Stimulated activated CD8-positive, alpha-beta memory T cell treated with anti-CD3 and anti-CD28 coated beads, Interleukin-12 subunit alpha, Interleukin-12 subunit beta, amount 100 ng/mL, for 4 hours (primary cell): ENCODE measurements at places on chromosomes 1 and 21.

GRCh38 chr1:118246646-118247045 is 61.6 kb upstream of the SPAG17 start:
- no peak for DNase-seq

DNA sequence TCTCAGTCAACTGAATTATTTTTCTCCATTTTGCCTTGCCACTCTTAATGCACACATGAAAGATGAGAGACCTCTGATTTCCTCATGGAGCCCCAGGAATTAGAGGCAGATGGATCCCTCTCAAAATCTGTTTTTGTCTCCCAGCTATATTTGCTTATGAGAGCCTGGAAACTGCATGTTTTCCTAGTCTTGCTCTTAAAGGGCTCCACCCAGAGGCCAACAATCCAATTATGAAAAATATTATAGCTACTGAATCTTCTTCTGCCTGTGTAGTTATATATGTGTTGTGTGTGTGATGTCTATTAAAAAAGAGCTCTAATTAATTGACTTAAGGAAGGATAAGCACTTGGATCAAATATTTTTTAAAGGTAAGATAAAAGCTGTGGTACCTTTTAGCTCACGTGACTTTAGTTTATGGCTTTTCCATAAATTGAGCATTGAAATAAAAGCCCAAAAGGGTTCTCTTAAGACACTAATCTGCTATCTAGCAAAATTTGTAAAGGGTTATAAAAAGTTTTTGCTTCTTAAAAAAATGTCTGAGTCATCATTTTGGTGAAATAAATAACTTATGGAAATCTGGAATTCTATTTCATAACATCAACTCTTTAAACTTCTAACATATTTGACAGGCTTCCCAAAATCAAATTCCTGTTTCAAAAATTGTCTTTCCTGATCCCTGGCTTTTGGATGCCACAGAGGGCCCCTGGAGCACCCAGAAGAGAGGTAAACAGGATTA is 31.2 kb upstream of the TSPEAR start:
- no peak for DNase-seq

- no peak for DNase-seq
Measured at GRCh38 chr1:19398309-19398760, 86.2 kb downstream of the SLC66A1 start.

DNA sequence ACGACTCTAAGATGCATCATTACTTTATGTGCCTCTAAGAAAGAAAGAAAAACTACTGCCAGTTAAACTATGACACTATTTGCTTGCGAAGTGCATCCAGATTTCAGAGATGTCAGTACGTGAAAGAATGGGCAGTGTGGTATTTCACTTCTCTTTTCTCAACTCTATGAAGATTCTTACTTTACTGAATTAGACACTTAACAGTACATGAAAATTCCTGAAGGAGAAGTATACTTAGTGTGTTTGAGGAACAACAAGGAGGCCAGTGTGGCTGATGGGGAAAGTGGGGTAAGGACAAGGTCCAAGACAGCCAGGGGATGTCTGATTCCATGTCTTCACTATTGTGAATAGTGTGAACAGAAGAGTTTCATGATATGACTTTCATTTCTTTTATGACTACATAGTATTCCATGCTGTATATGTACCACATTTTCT is 53.9 kb upstream of the HSD17B7 start:
- no peak for DNase-seq

- no peak for DNase-seq
Measured at GRCh38 chr1:103266036-103266435, 157.7 kb upstream of the COL11A1 start.

- no peak for DNase-seq
Measured at GRCh38 chr1:213987422-213987926, 299 bp upstream of the PROX1 start.

GRCh38 chr1:220681220-220681880 is 8.8 kb upstream of the C1orf115 start:
- DNase-seq = no peak

GRCh38 chr1:207335695-207336363 is 14.4 kb downstream of the CD55 start:
- no peak for DNase-seq

DNA sequence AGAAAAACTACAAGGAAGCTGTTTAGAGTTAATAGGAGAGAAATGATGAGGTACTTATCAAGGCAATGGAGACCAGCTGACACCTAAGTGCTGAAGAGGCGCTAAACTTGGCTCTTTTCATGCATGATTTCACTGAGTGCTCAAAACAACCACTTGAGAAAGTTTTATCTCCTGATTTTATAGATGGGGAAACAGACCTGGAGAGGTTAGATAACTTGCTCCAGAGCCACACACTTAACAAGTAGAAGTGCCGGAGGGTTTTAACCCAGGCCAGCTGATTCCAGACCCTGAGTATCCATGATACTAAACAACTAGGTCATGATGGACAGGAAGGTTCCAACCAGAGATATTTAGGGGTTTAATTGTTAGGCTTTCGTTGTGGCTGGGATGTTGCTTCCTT is 25.9 kb downstream of the UBE2U start:
- DNase-seq = no peak

GRCh38 chr1:60066001-60066400 is 7.6 kb downstream of the C1orf87 start:
- DNase-seq = no peak

DNA sequence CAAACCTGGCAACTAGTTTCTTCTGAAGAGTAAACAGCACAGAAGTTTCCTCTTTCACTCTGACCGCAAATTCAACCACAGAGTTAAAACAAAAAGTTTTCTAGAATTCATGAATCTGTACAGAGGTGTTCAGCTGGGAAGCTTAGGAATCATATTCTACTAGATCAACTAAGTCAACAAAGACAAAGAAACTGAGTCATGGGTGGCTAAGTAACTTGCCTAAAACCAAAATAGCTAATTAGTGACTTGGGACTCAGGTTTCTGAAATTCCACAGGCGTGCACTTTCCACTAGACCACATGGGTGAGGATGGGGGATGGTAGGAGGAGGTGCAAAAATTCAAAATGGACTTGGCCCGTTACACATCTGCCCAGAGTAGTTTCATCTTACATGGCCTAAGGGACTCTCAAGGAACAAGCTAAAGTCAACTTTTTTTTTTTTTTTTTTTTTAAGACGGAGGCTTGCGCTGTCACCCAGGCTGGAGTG is 25.8 kb downstream of the PTPN14 start:
- no peak for DNase-seq

DNA sequence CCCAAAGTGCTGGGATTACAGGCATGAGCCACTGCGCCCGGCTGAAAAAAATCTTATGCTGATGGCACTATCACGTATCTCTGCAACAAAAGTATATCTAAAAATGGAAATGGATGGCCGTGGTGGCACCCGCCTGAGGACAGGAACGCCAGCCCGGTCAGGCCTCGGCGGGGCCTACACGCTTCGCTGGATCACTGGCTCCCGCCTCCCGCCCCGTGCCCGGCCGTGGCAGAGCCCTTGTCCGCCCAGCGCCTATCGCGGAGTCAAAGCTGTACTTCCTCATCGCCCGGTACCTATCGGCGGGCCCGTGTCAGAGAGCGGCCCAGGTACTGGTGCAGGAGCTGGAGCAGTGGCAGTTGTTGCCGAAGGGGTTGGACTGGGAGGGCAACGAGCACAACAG is 28.8 kb upstream of the PDPN start:
- DNase-seq = no peak

DNA sequence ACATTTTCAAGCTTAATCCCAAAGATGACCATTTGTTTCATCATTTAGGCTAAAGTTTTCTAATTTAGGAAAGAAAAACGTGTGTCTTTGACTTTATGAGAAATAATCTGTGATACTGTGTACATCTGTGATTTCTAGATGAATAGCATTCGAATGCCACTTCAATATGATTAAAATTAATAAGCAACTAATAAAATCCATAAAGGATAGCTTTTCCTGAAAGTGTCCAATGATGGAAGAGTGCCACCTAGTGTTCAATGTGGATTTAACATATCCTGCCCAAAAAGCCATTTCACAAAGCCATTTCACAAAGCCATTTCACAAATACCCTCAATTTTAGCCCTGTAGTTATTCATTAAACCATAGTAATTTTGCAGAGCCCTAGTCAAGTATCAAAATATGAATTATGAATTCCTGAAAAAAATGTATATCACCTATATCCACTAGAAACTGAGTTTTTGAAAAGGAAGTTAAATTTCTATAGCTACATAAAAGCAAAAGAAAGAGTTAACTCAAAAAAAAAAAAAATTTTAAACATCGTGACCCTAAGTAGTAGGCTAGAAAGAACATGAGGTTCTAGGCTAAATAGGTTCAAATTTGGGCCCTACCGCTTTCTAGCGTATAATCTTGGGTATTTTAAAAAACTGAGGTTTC is 19.1 kb downstream of the NME7 start:
- DNase-seq = no peak

DNA sequence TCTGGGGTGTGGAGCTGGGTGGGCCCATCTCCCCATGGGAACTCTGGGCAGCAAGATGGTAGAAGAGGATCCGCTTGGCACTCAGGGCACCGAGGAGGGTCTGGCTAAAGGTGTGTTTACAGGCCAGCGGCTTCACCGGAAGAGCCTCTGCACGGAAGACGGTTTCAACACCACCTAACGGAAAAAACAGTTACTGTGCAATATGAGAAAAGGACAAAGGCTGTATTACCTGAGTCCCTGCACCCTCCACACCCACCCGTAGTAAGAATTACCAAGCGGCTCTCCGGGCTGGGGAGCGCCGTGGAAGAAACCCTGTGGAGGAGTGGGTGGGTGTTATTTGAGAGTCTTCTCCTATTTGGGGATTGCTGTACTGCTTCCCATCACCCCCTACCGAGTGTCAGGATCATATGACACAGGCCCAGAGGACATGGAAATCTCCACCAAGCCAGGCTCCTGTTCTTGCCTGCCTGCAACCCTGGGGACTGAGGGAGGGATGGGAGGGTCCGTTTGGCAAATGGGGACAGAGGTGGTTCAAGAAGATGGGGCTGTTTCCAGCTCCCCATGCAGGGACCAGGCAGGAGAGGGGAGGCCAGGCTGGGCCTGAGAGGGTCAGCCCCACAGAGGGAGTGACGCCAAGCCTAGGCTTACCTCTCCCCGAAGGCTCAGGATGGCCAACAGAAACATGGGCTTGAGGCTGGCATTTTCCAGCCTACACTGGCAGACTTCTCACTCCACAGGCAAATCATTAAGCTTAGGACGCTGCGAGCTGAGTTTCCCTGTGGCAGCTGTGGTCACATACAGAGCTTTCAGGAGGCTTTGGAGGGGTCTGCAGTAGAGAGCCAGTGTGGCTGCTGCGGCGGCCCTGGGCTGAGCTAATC is 203.5 kb upstream of the TMEM51 start:
- no peak for DNase-seq

DNA sequence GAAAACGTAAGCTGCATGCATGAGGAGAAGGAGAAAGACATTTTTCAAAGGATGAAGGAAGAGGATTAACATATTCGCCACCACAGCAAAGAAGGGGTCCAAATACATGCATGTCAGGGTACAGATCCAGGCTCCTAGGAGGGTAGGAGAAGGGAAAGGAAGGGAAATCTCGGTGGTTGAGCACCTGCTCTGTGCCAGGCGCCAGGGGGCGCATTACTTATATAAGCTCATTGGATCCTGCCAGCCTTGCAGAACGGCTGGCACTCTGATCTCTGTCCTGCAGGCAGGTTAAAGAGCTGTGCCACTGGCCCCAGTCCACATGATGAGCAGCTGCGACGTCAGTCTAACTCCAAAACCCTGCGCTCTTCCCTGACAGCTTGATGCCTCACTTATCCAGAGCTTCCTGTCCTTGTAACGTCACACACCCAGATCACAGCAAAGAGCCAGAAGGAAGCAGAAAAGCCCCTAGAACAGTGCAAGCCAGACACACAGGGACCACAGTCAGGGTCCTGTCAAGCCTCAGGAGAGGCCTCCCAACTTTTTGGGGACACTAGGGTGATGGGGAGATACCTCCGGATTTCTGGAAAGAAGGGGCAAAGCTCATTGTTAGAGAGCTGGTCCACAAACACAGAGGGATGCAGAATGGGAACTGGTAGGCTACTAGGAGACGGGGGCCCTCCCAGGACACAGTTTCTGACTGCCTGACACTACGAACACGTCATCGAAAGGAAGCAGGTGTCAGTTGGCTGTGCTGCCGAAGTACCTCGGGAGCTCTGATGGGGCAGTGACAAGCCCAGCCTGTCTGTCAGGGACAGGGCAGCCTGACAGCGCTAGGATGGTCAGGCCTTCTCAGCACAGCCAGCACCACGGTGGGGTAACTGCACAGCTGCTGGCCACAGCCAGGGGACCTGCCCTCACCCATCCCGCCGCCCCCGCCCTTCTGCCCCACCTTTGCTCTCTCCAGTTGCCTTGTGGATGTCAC is 99.1 kb downstream of the BEND5 start:
- DNase-seq = no peak

- DNase-seq = no peak
Measured at GRCh38 chr1:165162671-165163241, 193.8 kb downstream of the LMX1A start.

- DNase-seq = no peak
Measured at GRCh38 chr1:101178688-101179491, 57.9 kb upstream of the S1PR1 start.

GRCh38 chr1:76786222-76786621 is 81.1 kb upstream of the ST6GALNAC5 start:
- no peak for DNase-seq

GRCh38 chr1:186880982-186881381 is 52.2 kb downstream of the PLA2G4A start:
- DNase-seq = no peak

- no peak for DNase-seq
Measured at GRCh38 chr21:45941338-45941710, 40.2 kb upstream of the COL6A1 start.

- DNase-seq = no peak
Measured at GRCh38 chr1:19775831-19776230, 23.9 kb downstream of the TMCO4 start.

DNA sequence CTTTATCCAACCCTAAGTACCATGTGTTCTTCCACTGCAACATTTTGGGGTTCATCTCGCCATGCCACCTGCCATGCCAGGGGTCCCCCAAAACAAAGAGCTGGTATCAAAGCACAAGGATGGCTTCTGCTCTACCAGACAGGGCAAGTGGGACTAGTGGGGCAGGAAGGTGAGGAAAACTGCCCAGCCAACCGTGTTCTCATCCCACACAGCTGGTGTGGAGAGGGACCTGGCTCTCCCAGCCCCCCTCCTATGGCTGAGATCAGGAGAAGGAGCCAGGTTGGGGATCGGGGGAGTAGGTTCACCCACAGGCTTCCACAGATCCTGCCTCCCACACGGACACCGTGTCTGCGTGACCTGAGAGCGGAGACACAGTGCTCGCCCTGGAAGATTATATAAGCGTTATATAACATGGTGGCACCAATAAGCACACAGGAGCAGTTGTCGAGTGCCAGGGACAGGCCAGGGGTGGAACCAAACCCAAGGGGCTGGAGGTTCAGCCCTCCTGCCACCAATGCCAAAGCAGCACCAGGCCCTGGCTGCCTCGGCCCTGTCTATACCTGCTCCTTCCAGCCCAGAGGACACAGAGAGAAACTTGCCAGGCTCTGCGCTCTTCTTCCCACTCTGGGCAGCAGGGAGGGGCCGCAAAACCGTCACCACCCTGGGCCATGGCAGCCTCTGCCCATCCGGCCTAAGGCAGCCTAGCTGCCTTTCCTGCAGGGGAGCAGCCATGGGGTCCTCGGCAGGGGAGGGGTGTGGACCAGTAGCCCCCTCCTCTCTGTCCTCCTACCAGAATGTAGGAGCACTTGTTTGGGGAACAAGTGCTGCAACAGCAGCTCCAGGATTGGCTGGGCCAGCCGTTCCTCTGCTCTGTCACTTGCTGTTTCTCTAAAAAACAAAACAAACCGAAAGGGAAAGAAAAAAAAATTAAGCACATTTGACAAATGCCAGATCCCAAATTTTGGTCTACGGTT is 43.5 kb downstream of the CD34 start:
- no peak for DNase-seq
